ENCODE measurements at places on chromosomes 3 and 15.

DNA sequence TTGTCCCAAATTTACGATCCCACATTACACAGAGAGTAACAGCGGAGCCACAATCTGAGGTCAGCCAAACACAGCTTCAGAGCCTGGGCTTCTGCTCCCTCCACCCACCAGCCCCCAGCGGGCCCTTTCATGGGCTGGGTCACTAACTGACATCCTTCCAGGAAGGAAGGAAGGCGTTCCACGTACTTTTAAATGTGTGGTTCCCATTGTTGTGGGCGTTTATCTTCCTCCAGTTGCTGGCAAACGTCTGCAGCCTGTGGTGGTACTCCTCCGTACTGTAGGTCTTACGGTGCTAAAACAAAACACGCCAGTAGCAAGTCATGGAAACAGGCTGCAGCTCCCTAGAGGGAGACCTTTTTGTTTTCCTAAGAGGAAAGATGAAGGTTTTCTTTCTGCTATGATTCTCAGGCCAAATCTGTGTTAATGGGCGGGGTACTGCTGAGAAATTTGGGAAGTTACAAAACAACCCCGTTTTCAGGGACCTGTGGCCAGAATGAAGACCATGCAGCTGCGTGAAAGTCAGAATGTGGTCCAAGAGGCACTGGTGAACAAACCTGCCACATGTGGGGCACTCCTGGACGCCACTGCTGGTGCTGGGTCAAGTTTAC is 7.6 kb downstream of the CTSH start:
- peak; percentile 60 for DNase-seq

DNA sequence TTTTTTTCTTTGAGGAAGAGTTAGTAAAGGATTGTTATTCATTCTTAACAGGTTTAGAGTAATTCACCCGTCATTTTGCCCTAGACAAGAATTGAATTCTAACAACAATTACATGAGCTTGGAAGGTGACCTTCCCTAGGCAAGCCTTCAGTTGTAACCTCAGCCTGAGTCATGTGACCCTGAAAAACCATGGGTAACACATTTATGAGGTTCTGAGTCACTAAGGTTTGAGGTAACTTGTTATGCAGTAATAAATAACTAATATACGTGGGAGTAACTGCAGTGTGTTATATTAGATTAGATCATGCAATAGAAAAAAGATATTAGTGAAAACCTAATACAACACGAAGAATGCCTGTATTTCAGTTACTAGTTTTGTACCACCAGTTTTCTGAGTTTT is 237.6 kb upstream of the NDN start:
- no peak for DNase-seq

DNA sequence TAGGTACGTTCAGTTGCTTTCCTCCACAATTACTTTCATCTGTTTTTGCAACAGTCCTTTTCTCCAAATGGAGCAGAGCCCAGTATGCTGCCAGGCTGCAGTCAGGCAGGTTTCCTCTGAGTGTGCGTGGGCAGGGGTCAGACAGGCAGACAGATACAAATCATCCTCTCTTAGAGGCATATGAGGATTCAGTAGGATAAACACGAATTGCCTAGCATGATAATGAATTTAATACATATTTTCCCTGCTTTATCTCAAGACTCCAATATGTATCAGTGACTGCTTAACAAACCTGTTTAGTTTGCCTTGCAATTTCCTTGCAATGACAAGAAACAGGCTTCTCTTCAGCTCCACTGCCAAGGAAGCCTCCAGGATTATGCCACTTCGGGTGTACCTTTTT is 140.7 kb upstream of the NR2E3 start:
- DNase-seq: no peak

DNA sequence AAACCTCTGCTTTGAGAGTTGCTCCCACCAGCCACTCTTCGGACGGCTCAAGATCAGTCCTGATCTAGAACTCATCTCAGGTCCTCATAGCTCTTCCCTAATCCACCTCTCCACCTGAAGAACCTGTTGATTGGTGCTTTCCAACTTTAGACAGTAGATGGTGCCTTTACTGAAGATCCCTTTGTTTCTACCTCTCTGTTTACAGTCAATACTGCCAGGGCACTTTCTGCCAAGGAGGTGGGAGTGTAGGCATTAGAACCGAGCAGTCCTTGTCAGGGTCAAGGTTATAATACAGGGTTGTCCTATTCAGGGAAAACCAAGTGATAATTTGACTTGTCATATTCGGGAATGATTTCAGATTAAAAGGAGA is 1.2 kb downstream of the CGNL1 start:
- DNase-seq: no peak

DNA sequence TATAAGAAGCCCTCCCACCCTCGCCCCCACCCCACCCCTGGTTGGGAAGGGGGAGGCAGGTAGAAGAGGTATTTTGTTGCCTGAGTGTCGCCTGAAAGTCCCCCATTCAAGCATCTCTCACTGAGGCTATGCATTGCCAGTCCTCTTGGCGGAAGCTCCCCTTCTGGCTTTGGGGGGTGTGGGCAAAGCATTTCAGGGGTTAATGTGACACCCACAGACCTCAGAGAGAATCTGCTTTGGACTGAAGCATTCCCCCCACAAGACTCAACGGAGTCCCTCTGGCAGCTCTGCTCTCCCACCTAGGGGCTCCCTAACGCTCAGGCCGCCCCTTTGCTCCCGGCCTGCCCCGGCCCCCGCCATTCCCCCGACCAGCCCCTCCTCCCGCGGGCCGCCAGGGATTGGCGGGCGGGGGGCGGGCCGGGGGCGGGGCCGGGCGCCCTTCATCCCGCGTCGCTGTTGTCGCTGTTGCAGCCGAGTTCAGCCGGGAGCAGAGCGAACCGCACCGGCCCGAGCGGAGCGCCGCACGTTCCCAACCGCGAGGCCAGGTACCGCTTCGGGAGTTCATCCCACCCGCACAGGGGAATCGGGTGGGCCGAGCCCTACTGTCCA is at the start of gene SLC38A3:
Gene SLC38A3, plus strand, starts transcription at position 468 of the 609 bp plus-strand sequence. CDS start 8,929 bp downstream, outside the sequence.
- no peak for DNase-seq

DNA sequence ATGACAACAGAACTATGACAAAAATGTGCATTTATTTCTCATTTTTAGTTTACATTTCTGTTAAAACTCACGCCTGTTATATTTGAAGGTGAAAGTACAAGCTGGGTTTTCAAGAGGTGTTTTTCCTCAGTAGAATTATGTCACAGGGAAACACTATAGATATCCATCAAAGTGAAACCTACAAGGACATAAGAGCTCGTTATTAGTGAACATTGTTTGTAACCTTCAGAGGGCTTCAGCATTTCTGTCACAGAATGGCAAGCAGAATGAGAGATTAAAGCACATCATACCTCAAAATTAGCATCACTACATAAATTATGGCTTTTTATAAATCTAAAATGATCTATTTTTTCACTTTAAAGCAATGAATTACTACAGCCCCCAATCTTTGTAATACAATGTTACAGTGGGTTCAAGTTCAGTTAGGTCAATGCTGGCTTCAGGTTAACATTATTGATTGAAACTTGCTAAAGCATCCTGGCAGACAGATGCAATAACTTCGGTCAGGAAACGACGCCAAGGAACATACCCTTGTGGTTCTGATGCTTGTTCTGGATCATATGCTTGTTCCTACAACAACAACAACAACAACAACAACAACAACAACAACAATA is 405.6 kb downstream of the CADM2 start:
- DNase-seq: no peak

- DNase-seq: no peak
Observed at GRCh38 chr15:45276831-45277230, 24.8 kb downstream of the SLC28A2 start.

DNA sequence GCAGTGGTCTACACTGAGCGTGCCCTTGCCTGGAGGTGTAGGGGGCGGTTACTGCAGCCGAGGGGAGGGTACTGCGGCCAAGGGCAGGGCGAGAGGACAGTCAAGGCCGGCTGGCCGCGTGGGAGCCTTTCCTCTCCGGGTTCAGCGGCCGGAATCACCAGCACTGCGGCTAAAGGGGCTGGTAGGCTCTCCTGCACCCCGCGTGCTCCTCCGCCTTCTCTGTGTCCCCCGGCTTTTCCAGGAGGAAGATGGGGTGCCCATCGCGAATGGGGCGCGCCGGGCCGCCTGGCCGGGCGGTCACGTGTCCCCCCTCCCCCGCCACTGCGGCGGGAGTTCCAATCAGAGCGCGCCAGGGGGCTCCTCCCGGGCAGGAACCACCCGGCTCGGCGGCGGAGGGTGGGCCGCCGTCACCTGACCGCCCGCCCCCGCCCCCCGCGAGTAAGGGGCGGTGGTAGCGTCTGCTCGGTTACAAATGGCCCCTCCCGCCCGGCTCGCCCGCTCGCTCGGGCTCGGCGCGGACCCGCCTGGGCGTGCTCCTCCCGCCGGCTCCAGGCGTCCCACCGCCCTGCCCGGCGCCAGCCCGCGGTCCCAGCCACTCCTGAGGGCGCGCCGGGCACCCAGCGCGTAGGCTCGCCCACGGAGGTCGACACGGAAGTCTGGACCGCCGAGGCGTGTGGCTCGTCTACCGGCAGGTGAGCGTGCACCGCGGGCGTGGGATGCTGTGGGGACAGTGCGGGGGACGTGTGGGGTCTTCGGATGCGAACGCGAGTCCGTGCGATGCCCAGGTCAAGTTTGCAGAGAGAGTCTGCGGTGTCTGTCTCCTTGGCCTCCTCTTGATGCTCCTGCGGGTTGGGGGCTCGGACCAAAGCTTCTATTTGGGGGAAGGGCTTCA is 242.6 kb upstream of the TOPAZ1 start:
- DNase-seq: no peak

DNA sequence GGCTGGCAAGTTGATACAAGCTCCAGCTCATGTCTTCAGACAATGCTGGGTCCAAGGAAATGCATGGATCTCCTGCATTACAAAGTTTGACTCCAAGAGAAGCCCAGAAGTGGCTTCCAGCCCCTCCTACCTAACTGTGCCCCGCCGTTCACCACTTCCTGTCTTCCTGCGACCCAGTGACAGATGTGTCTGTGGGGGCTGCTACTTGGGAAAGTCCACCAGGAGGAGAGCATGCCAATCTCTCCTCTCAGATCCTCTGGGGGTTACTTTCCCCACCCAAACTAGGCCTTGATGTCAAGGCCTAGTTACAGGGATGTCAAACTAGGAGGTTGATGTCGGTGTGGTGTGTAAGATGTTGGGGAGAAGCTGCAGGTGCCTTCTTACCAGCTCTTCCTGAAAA is 133.6 kb upstream of the RASGRP1 start:
- no peak for DNase-seq

- no peak for DNase-seq
Observed at GRCh38 chr15:58520936-58521292, 89.1 kb downstream of the LIPC start.

DNA sequence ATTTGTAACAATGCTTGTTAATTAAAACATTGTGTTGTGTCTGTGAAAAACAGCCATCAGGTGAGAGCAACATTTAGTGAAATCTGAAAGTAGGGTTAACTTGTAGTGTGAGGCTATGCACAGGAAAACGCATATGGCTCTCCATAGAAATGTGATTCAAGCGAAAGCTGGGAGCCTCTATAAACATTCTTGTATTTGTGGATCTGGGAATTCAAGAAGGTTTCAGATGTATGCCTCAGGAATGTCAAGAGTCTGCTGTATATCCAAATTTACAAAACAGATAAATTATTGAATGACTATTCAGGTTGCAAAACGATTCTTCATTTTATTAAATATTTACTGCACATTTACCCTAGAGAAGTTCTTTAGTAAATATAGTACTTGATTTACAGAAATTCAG is 166.0 kb downstream of the THSD4 start:
- DNase-seq: no peak

- no peak for DNase-seq
Observed at GRCh38 chr3:63333815-63334214, 55.7 kb downstream of the SYNPR start.

DNA sequence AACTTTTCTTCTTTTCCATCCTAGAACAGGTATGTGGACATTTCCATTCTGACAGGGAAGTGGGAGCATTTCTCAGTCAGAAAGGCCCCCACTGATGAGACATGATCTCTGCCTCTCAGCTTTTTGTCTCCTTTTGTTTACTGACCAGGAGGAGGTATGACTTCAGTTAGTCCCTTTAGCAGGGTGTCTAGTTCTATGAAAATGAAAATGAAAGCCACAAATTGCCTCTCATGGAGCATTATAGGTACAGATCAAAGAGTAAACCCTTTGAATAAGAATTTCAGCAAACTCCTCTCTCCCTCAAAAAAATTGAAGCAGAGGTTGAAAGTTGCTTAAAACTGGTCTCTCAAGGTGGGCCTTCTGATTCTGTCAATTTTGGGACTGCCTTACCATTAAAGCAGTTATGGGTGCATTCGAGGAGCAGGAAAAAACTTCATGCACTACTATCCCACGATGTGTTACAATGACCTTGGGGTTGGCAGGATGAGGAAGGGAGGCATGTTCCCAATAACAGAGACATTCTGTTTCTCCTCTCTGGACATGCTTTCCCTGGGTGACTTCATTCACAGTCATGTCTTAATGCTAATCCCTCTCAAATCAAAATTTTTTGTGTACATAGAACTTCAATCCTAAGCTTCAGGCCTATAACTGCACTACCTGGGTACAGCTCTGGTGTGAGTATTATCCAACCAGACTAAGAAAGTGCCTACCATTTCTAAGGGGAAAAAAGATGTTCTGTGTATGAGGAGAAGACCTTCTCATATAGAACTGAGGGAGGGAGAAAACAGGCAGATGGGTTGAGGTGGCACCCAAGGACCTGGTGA is 50.6 kb upstream of the TBC1D23 start:
- DNase-seq: no peak

- DNase-seq: no peak
Observed at GRCh38 chr3:10047876-10048275, 21.6 kb downstream of the FANCD2 start.

DNA sequence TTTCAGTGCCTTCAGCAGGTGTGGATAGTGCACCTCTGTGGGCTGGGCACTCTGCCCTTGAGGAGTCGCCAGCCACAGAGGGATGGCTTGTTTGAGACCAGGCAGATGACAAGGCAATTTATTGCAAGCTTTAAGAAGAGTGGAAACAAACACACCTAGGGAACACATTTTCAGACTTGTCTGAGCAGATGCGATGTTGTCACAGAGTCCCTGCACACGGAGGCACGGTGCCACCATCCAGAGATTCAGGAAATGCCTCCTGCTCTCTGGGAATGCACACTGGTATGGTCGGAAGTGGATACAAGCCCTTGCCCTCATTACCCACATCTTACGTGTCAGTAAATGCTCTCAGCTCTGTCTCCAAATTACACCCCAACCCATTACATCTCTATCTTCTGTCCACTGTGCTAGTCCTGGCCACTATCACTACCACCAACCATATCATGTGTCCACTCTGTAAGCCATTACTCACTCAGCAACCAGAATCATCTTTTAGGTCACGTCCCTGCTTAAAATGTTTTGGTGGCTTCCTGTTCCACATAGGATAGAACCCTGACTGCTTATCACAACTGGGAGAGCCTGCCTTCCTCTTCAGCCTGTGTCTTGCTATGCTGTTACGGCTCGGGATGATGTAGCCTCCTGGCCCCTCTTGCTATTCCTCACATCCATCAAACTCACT is 196.9 kb downstream of the SLCO3A1 start:
- DNase-seq: no peak

- DNase-seq: no peak
Observed at GRCh38 chr15:29127506-29128430, 141.9 kb downstream of the NSMCE3 start.

Data from right atrium auricular region (tissue), 2 donors.